ENCODE measurements at places on chromosomes 11 and 22.

DNA sequence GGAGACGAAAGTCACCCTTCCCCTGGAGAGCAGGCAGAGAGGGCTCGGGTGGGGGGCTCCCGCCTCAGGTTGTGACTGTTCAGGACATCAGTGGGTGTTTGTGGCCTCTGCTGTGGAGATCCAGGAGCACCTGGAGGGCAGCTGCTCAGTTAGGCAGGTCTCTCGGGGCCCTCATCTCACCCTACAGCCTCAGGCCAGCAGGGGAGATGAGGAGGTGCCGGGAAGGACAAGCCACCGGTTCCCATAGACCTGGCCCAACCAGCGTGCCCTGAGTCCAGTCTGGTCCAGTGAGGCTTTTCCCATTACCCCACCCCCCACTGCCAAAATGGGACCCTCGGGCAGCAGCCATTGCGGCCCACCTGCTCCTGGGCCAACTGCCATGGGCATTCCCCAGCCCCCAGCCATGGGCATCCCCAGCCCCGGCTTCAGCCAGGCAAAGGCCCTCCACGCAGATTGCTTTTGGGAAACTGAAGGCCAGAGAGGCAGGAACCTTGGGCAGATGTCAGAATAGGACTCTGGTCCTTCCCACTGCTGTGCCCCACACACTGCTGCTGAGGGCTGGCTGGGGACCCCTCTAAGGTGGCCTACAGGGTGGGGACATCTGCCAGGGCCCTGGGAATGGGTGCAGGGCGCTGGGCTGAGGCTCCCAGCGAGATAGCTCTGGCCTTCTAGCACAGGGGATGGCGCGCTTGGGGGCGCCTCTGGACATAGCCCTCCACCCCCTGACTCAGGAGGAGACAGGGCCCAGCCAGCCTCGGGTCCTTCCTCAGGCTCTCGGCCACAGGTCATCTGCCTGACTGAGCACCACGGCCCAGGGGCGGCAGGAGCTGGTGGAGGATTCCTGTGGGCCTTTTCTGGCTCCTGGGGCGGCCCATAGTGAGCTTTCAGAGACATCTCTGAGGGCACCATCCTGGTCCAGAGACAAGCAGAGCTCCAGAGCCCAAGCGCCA is 4.8 kb downstream of the PIM3 start:
- DNase-seq, result no peak

DNA sequence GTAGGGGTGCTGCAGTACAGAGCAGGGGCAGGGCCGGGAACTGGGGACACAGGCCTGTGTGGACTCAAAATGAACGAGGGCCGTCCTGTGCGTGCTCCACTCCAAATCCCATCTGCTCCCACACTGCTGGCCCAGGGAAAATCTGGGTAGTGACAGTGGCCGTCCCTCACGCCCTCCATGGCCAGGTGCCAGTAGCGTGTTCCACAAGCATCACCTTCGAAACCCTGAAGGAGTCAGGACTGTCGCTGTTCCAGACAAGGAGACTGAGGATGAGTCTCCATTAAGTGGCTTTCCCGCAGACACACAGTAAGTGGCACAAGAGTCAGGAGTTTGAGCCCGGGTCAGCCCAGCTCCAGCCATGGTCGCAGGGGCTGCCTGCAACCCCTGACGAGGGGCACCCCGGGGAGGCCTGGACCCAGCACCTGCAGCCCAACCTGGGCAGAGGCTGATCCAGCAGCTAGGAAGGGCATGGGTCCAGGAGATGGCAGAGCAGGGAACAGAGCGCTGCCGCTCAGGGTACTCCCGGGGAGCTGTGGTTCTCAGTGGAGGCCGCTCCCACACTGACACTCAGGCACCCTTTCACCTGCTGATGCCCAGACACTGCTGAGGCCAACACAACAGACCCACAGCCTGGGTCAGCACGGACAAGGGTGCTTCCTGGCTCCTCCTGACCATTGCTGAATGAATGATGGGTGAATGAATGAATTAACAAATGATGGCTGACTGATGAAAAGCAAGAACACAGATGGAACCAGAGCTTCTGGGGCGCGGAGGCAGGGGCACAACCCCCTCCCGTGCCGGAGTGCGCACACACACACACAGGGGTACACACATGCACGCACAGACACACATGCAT is 35.3 kb downstream of the IGF2 start:
- no peak for DNase-seq

- DNase-seq, result no peak
Observed at GRCh38 chr11:8730697-8731020, 48.1 kb downstream of the RPL27A start.

DNA sequence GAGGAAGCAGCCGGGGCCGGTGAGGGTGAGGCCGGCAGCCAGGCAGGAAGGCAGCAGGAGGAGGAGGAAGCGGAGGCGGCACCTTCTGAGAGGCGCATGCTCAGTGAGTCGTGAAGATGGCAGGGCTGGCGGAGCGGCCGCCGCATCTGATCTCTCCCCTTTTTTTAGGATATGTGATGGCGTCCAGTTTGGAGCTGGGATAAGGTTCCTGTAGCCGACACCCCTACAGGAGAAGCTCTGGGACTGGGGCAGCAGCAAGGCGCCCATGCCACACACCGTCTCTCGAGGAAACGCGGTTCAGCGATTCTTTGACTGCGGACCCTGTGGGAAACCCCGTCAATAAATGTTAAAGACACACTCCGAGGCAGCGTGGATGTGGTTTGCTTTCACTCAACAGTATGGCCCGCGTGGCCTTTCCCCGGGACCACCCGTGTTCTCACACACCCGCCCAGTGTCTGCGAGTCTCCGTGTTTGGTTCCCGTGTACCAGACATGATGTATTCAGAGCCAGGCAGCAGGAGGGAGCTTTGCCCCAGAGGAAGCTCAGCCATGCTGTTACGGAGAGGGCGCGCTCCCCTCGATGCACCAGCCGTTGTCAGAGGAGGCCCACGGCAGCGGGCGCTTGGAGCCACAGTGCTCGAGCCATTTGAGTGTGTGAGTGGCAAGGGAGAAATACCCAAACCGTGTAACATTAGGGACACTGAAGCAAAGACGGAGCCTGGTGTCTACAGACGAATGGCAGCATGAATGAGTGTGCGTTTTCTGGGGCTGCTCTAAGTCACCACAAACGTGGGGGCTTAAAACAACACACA is 27.7 kb upstream of the PARVB start:
- peak; percentile 24 for DNase-seq

GRCh38 chr11:44556735-44557409 is 8.6 kb upstream of the CD82 start:
- DNase-seq, result peak; percentile 88

DNA sequence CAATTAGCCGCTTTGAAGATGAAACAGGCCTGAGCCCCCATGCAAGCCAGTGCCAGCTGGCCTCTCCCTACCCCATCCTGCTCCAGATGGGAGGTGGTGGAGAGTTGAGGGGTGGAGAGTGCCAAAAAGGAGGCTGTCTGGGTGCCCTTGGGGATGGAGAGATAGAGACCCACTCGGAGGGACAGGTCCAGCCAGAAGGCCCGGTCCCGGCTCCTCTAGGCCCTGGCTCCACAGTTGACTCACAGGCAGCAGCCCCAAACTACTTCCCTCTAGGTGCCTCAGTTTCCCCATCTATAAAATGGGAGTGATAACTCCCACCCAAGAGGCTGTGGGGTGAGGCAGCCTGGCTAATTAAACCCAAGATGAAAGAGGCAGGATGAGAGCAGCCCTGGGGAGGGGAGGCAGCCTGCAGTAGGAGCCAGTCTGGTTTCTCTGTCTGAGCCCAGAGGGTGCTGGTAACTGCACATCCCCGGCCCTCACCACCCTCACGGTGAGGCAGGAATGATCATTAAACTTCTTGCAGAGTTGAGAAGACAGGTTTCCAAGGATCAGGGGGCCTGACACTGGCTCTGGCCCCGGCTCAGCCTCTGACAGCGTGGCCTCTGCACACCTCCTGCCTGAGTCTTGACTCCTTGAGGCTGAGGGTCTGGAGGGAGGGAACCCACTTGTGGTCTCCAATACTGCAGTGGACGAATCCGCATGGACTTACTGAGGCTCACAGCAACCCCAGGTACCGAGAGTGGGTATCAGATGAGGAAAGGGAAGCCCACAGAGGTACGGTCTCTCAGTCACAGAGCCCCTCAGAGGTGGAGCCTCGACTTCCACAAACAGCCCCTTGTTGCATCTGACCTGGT is 1.4 kb upstream of the AP5B1 start:
- no peak for DNase-seq

DNA sequence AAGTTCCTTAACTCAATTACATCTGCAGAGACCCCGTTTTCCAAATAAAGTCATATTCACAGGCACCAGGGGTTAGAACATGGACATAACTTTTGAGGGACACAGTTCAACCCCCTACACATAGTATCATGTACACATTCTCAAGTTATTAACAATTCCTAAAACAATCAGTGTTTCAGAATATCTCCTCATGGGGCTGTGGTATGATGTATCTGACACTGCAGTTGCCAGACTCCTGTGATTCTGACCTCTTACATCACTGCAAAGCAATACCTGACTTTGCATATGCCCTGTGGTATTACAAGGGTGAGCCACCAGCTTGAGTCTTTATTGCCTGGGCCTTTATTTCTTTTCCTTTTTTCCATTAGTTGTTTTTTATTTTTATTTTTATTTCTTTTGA is 141.7 kb downstream of the COMMD9 start:
- DNase-seq, result no peak

DNA sequence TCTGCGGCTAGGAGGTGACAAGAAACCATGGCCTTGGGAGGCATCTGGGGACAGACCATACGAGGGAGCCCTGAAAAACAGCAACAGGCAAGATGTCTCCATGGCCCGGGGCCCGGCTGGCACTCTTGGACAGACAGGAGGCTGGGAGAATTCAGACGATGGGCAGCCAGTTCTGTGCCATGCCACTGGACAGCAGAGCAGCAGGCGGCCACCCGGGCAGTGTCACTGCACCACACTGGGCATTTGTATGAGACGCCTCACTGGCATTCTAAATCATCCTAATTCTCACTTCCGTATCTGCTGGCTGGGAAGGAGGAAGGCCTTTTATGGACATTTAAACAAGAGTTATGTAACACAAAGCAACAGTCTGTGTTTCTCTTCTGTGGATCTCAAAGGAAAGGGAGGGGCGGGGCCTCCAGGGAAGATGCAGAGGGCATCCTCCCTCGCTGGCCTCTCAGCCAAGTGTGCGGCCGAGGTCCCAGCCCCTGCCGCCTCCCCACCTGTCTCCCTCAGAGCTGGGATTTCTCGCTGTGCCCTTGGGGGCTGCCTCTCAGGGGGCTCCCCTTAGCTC is 350.3 kb downstream of the SHANK2 start:
- no peak for DNase-seq

DNA sequence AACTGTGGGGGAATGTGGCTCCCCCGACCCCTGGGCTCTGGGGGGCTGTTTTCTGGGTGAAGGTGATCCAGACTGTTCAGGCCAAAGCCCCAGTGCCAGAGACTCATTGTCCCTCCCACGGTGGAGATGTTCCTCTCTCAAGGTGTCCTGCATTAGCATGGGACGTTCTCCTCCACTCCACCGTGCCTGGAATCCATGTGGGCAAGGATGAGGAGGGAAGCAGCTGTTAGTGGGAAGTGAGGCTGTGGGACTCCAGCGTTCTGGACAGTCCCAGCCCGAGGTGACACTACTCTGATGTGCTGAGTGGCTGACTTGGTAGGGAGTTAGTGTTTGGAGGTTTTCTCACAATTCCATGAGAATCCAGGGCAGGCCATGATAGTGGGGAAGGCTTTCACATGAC is 31.4 kb upstream of the CLDN5 start:
- no peak for DNase-seq

- no peak for DNase-seq
Observed at GRCh38 chr11:78838417-78838816, 263.8 kb upstream of the NARS2 start.

- DNase-seq, result peak; percentile 56
Observed at GRCh38 chr11:554428-555226, 5.9 kb downstream of the LMNTD2 start.

GRCh38 chr22:29700900-29701154 is 19.0 kb upstream of the CABP7 start:
- no peak for DNase-seq

DNA sequence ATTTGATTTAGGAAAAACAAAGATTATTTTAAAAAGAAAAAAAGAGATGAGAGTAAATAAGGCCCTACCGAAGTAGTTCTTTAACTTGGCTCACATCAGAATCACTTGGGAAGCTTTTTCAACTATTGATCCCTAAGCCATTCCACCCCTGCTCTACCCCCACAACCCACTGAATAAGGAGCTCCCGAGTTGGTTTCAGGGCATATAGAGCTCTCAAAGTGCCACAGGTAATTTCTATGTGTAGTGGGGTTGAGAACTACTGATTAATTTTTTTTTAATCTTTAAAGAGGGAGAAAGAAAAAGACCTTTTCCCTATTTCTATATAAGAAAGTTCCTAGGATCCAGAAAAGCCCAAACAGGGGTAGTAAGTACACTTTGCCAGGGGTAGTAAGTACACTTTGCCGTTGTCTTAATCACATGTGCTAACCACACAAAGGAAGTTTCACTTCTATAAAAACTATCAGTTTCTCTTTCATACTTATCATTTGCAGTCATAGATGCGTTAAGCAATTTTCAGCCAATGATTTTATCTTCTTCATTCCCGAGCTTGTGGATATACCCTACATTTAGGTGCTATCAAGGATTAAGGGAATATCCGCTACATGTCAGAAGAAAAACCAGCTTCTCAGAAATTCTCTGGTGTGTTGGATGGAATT is 108.4 kb upstream of the ZC3H12C start:
- DNase-seq, result no peak

- no peak for DNase-seq
Observed at GRCh38 chr22:33640900-33641299, 279.4 kb downstream of the LARGE1 start.

All from hematopoietic multipotent progenitor cell treated with erythropoietin and hydrocortisone succinate and interleukin-3 and kit ligand, for 8 days (in vitro differentiated cells).